ENCODE measurements at places on chromosomes 12 and 14. TPM values are rescaled to one million over a fixed set of nuclear protein-coding genes. Genes with fewer than 3 reads are reported as not detected.

MYF5 gene
- not detected for total RNA-seq

SALL2 gene
- total RNA-seq: 8.3 TPM

NTF3 gene
- not detected for total RNA-seq

IFNG-AS1 gene
- total RNA-seq: 0.82 TPM

GNPNAT1 gene
- total RNA-seq: 9.1 TPM

PLCZ1 gene
- total RNA-seq: not detected

MUCL1 gene
- not detected for total RNA-seq

LBHD2 gene
- not detected for total RNA-seq

HVCN1 gene
- total RNA-seq: 24.8 TPM

CLEC4C gene
- total RNA-seq: not detected

CLBA1 gene
- total RNA-seq: 2.1 TPM

GDF11 gene
- 16.2 TPM for total RNA-seq
